ENCODE measurements at places on chromosomes 7 and 10. TPM values are rescaled to one million over a fixed set of nuclear protein-coding genes. Genes with fewer than 3 reads are reported as not detected.

The CYP26A1 gene
- not detected for total RNA-seq

- no peak for DNase-seq
Observed at GRCh38 chr10:18505456-18506118, 145.8 kb downstream of the NSUN6 start.

DNA sequence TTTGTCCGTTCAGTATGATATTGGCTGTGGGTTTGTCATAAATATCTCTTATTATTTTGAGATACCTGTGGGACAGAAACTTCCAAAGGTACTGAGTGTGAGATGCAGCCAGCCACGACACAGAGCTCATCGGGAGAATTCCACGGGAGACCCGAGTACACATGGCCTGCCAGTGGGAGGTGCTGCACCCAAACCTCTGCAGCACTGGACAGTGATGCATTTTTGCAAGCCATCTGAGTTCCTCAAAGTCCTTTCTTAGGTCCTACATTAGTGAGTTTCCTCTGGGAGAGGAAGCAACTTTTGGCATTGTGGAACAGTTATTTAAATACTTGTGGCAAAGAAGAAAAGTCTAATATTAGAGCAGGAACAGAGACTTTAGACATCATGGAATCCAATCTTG is 77.5 kb downstream of the ARID5B start:
- no peak for DNase-seq

GRCh38 chr7:113159746-113160339 is 41.5 kb upstream of the SMIM30 start:
- DNase-seq: no peak

The FAM241B gene
- total RNA-seq: 3.3 TPM

DNA sequence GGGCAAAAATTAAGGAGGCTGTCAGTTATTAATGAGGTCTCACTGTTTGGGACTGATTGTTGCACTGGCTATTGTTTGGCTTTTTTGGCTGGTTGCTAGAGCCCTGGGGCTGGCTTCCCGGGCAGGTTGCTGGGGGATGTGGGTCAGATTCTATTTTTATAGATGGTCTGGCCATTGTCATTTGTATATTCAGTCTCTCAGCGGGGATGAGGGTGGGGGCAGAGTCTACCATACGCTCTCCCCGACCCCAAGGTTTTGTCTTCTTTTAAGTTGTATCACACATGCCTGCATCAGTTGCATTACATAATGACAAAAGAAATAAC is 84.3 kb upstream of the GRB10 start:
- DNase-seq: no peak

The CCDC172 gene
- 0.06 TPM for total RNA-seq

The NPY4R gene
- total RNA-seq: not detected

GRCh38 chr10:97582169-97582568 is 2.0 kb upstream of the HOGA1 start:
- no peak for DNase-seq

GRCh38 chr10:21515361-21516241 is 9.9 kb downstream of the SKIDA1 start:
- DNase-seq: no peak
